ENCODE measurements at places on chromosomes 7 and 10. TPM values are rescaled to one million over a fixed set of nuclear protein-coding genes. Genes with fewer than 3 reads are reported as not detected.

DNA sequence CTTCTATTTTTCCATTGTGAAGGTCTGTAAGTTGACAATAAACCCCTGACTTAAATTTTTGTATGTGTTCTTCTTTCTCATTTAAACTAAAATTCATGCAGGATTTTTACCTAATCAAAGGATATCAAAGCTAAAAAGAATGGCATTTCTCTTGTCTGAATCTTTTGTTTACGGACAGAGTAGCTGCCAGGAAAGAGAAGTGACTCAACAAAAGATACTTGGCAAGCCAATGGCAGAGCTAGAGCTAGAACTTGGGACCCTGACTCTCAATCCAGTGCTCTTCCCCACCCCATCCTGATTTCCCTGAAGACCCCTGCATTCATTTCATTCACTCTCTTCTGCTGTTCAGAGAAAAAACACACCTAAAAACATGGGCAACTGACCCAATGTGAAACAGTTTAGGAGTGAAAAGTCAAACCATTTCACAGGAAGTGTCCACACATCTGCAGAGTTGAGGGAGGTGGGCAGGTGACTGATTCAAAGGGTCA, 40.2 kb upstream of the PDLIM1 start:
- H3K27me3 ChIP-seq, result no peaks in the 10 kb centered on the region
- DNase-seq, result peak; percentile 52
- H3K4me1 ChIP-seq, result peaks cover 46% of the 10 kb centered on the region
- no peaks in the 10 kb centered on the region for H3K36me3 ChIP-seq
- no peak overlapping the region for H3K4me3 ChIP-seq
- peak overlapping the region; percentile 32 for H3K27ac ChIP-seq

- H3K36me3 ChIP-seq, result no peaks in the 10 kb centered on the region
- no peak overlapping the region for H3K27ac ChIP-seq
- no peaks in the 10 kb centered on the region for H3K4me1 ChIP-seq
- no peaks in the 10 kb centered on the region for H3K27me3 ChIP-seq
- DNase-seq, result no peak
Observed at GRCh38 chr10:26485150-26485941, 47.2 kb downstream of the APBB1IP start.

The C10orf67 gene
- total RNA-seq, result 0.18 TPM

DNA sequence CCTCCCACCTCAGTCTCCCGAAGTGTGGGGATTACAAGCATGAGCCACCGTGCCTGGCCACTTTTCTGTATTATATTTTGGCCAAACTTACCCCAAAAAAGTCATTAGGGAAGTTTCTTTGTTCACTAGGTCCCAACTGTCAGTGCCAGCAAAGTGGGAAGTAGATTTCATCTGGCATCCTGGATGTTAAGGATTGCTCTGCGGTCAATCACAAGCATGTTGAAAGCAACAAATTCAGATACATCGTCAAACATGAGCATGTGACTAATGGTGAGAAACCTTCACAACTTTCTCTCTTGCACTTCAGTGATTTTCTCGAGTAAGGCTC, 14.3 kb upstream of the LRRC17 start:
- DNase-seq, result no peak
- H3K4me1 ChIP-seq, result peaks cover 4% of the 10 kb centered on the region
- no peak overlapping the region for H3K4me3 ChIP-seq
- no peaks in the 10 kb centered on the region for H3K27me3 ChIP-seq

GRCh38 chr10:127216786-127217185, 20.4 kb upstream of the INSYN2A start:
- no peaks in the 10 kb centered on the region for H3K27me3 ChIP-seq
- H3K27ac ChIP-seq, result no peak overlapping the region
- peak; percentile 28 for DNase-seq
- peaks cover 4% of the 10 kb centered on the region for H3K36me3 ChIP-seq
- no peak overlapping the region for H3K4me3 ChIP-seq

The CALHM3 gene
- total RNA-seq, result not detected

- no peaks in the 10 kb centered on the region for H3K36me3 ChIP-seq
- H3K4me3 ChIP-seq, result no peak overlapping the region
- no peak for DNase-seq
- H3K27ac ChIP-seq, result no peak overlapping the region
- no peaks in the 10 kb centered on the region for H3K27me3 ChIP-seq
Observed at GRCh38 chr10:121091961-121092719, 241.0 kb downstream of the WDR11 start.

DNA sequence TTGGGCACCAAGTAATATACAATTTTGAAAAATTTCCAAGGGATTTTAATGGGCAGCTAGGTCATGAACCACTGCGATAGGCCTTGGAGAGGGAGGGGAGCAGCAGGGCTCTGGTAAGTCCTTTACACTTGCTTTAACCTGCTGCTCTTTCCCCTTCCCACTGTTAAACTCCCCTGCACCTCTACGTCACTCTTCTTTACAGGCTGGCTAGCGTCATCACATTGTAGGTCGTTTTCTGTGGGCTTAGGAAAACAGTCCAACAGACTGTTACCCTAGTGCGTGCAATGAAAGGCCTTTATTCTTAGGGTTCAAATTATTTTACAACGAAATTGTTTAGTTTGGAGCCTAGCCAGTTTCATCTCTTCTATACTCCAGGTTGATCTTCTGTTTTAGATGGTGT, 235.7 kb downstream of the AUTS2 start:
- no peaks in the 10 kb centered on the region for H3K36me3 ChIP-seq
- H3K4me1 ChIP-seq, result no peaks in the 10 kb centered on the region
- no peak overlapping the region for H3K27ac ChIP-seq
- H3K4me3 ChIP-seq, result no peak overlapping the region
- H3K27me3 ChIP-seq, result no peaks in the 10 kb centered on the region

DNA sequence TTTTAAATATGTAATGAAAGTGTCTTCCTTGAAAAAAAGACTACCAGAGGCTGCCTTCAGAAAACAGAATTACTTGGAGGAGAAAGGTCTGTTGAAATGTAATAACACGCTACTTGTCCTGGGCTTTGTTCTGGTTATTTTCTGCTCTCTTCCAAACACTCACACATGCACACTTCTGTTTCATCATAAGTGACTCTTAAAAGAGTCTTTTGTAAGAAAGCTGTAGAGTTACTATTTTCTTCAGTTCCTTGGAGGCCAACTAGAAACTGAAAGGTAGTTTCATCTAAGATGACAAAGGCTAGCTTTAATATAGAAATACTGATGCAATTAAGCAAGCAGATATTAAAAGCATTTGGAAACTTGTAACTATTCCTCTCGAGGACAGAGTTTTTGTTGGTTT, 39.1 kb downstream of the TASOR2 start:
- H3K27me3 ChIP-seq, result no peaks in the 10 kb centered on the region
- H3K27ac ChIP-seq, result no peak overlapping the region
- peaks cover 2% of the 10 kb centered on the region for H3K4me1 ChIP-seq
- H3K4me3 ChIP-seq, result no peak overlapping the region
- H3K36me3 ChIP-seq, result peaks cover 6% of the 10 kb centered on the region
- no peak for DNase-seq

The ZWINT gene
- 52.0 TPM for total RNA-seq

The NEBL gene
- under 0.01 TPM for total RNA-seq

The OR2A12 gene
- not detected for total RNA-seq

DNA sequence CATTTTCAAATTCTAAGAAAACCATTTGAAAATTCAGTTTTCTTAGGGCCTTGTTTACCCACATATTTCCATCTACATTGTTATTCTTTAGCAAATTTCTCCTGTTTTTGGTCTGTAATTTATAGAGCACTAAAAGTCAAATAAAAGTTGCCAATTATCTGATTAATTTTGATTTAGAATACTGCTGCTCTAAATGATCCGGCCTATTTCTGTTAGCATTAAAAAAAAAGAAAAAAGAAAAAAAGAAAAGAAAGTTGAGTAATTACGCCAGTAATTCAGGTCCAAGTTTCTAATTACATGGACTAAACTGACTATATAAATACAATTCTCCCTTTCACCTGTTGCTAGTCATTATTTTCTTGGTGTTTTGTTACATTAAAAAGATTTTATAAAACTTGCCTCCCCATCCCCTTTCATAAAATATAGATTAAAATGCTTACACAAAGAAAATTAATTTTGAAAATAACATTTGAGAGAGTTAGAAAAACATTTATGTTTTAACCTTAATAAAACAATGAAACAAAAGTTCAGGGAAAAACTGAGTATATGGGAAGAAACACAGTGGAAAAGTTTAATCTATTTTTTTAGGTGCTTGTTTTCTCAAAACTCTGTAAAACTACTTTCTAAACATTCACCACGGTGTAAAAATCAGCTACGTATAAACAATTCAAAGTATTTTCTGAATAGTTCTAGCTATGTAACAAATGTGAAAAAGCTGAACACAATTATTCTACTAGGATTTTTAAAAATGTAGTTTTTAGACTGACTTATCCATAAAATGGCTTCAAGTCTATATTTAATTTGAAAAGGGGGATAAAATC, 6.8 kb upstream of the COMMD3 start:
- no peaks in the 10 kb centered on the region for H3K27me3 ChIP-seq
- DNase-seq, result no peak
- H3K36me3 ChIP-seq, result no peaks in the 10 kb centered on the region
- no peaks in the 10 kb centered on the region for H3K4me1 ChIP-seq

DNA sequence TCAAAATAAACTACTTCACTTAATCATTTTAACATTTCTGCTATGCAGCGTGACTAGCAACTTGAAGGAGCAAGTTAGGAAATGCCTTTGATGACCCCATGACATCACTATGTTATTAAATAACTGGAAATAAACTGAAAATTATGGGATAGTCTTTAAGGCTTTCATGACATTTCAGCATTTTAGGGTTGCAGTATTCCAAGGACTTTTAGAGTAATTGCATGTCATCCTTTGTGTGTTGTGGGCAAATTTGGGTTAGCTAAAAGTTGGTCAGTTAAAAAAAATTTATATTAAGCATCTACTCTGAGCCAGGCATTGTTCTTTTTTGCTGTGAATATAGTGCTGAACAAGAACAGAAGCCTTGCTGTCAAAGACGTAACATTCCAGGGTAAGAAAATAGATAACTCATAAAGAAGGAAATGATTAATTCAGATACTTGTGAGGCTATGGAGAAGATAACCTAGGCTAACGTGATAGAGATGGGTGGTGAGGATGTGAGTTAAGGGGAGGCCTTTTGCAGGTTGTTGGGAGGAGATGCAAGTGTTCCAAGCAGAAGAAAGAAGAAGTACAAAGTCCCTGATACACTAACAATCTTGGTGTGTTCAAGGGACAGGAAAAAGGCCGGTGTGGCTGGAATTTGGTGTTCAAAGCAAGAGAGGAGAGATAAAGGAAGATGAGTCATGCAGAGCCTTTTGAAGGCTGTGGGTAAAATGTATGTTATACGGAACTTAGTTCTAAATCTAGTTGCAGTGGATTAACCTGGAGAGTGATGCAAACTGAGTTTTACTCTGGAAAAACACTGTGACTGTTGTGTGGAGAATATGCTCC, 610.2 kb downstream of the AUTS2 start:
- H3K4me3 ChIP-seq, result no peak overlapping the region
- H3K27ac ChIP-seq, result no peak overlapping the region
- H3K4me1 ChIP-seq, result no peaks in the 10 kb centered on the region

DNA sequence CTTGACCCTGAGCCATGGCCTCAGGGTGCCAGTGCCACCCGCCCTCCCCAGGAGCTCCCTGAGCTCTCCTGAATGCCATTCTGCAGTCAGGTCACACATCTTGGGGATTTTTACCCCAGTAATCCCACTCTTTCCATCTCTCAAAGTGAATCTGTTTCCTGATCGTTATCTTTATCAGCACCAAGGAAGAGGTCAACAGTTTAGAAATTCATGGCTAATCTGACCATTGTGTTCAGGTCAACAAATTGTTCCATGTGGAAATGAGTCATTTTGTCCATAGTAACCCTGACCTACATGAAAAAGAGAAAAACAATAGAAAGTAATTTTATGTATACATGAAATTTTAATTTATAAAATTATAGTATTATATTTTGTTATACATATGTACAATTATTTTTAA, 28.8 kb upstream of the ZNF488 start:
- no peak overlapping the region for H3K4me3 ChIP-seq
- no peak for DNase-seq
- no peak overlapping the region for H3K27ac ChIP-seq
- H3K4me1 ChIP-seq, result no peaks in the 10 kb centered on the region

DNA sequence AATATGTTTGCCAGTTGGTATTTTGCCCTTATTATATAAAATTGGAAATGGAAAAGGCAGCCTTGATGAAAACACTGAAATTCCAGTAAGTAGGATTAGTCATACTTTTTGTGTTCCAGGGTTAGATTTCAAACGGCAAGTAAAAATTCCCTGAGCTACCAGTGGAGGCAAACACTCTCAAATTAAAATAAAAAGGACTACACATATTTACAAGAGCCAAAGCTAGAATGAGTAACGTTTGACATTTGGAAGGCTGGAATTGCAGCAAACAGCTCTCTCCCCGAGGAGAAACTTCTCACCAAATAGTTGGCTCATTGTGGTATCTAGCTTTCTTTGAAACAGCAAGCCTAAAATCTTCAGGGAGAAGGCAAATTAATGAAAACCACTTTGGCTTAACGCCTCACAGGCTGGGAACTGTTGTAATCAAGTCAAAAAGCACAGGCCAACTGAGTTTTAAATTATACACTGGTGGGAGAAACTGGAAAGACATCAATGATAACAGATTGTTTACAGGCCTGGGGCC, 288.4 kb downstream of the SNX13 start:
- H3K36me3 ChIP-seq, result no peaks in the 10 kb centered on the region
- no peaks in the 10 kb centered on the region for H3K27me3 ChIP-seq
- peaks cover 13% of the 10 kb centered on the region for H3K4me1 ChIP-seq
- H3K4me3 ChIP-seq, result no peak overlapping the region

- H3K36me3 ChIP-seq, result no peaks in the 10 kb centered on the region
- H3K4me3 ChIP-seq, result no peak overlapping the region
- H3K27me3 ChIP-seq, result no peaks in the 10 kb centered on the region
- H3K4me1 ChIP-seq, result peaks cover 10% of the 10 kb centered on the region
- H3K27ac ChIP-seq, result no peak overlapping the region
Observed at GRCh38 chr10:30422151-30422695, 11.8 kb upstream of the MAP3K8 start.

The FAM25A gene
- total RNA-seq, result not detected

- no peak overlapping the region for H3K27ac ChIP-seq
- H3K4me3 ChIP-seq, result no peak overlapping the region
- no peak for DNase-seq
- H3K36me3 ChIP-seq, result no peaks in the 10 kb centered on the region
- H3K4me1 ChIP-seq, result peaks cover 2% of the 10 kb centered on the region
Observed at GRCh38 chr10:773562-774161, 84.2 kb upstream of the DIP2C start.

GRCh38 chr10:68139448-68140272, 30.4 kb downstream of the MYPN start:
- DNase-seq, result peak; percentile 51
- H3K4me3 ChIP-seq, result no peak overlapping the region
- H3K27me3 ChIP-seq, result no peaks in the 10 kb centered on the region
- H3K4me1 ChIP-seq, result peaks cover 17% of the 10 kb centered on the region
- H3K36me3 ChIP-seq, result no peaks in the 10 kb centered on the region

The CDC14C gene
- total RNA-seq, result under 0.01 TPM

The GOLGA7B gene
- total RNA-seq, result not detected

The CYP26A1 gene
- total RNA-seq, result not detected

The SPDYE1 gene
- total RNA-seq, result not detected
